Urothelium cell line (cell line): ENCODE measurements at places on chromosomes 6 and 20.

GRCh38 chr6:129895692-129896091 lies 34.6 kb upstream of the TMEM244 start:
- no peak for DNase-seq

DNA sequence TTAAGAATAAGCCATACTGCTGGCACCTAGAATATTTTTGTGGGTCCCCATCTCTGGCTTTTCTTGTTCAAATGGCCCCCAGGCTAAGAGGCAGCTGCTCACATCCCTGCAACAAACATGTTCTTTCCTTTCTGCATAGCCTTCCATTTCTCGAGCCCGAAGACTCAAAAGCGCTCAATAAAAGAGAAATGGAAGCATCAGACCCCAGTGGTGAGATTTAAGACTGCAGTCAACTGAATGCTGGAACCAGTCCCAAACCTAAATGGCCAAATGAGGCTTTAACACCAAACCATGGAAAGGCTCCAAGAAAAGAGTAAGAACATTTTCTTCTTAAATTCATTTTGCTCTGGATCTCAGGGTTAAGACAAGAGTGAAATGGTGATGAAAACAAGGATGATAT lies 122.1 kb upstream of the TRAF3IP2 start:
- DNase-seq: peak; percentile 6

GRCh38 chr6:80638213-80639055 lies 532.0 kb downstream of the BCKDHB start:
- peak; percentile 60 for DNase-seq

GRCh38 chr6:27251112-27251605 lies 3.7 kb downstream of the PRSS16 start:
- peak; percentile 93 for DNase-seq

- no peak for DNase-seq
Observed at GRCh38 chr20:19928328-19929011, 88.7 kb upstream of the NAA20 start.

GRCh38 chr6:34045771-34046170 lies 100.1 kb downstream of the GRM4 start:
- no peak for DNase-seq

DNA sequence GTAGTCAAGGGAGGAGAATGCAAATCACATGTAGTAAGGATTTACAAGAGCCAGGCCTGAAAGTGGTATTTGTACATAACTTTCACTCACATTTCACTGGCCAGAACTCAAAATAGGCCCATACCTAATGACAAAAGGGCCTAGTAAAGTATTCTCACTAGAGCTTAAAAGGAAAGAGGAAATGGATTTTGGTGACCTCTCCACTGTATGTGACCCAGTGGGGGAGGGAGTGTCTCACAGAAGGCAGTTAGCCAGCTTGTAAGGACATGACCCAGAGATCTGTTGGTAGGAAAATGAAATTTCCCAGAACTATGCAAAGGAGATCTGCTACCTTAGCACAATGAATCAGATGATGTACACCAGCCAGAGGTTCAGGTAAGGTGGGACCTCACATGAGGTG lies 124.4 kb downstream of the PTPRT start:
- DNase-seq: no peak

DNA sequence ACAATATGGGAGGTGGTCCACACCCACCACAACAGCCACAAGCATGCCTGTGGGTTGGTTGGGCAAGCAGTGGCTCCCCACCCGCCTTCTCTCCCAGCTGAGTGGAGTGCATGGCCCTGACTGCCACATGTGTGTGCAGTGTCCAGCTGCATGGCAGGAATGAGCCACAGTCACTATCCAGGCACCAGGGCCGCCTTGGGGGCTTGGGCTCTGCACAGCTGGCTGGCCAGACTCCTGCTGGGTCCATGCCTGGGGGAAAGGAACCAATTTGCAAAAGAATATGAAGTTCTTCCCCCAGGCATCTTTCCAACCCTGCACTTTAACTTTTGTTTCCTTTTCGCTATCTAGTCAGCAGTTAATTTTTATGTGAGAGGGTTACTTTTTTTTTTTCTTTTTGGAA lies 11.6 kb upstream of the ASCC3 start:
- no peak for DNase-seq

GRCh38 chr20:13492001-13492481 lies 146.7 kb downstream of the TASP1 start:
- DNase-seq: peak; percentile 50

- DNase-seq: no peak
Observed at GRCh38 chr20:20734475-20734948, 22.1 kb upstream of the RALGAPA2 start.
